ENCODE measurements at places on chromosomes 3 and 15.

DNA sequence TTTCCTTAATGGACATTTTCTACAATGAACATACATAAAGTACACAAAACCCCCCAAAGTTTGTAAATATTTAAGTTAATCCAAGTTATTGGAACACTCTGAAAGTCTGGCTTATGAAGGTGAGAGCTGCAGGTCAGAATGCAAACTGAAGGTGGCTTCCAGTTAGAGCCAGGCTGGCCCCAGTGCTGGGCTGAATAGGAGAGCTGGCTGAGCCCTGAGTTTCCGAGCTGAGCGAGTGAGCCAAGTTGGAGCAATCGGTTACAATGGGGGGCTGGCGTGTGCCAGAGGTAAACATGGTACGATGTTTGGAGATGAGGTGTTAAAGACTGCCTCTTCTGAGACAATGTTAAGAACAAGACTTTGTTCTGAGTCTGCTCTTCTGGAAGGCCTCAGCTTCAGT, 230.8 kb upstream of the MCTP2 start:
- DNase-seq, result no peak

GRCh38 chr15:87500240-87500639, 756.3 kb downstream of the NTRK3 start:
- no peak for DNase-seq

- no peak for DNase-seq
Measured at GRCh38 chr3:164024786-164025185, 1053.5 kb downstream of the SI start.

- no peak for DNase-seq
Measured at GRCh38 chr15:64314456-64314855, 41.5 kb downstream of the CSNK1G1 start.

- DNase-seq, result no peak
Measured at GRCh38 chr15:51094606-51095569, at the start of gene TNFAIP8L3. TNFAIP8L3 (minus strand) TSS chr15:51094906; CDS start chr15:51094595, 311 bp downstream.

- DNase-seq, result no peak
Measured at GRCh38 chr15:71888797-71889196, 78.4 kb downstream of the NR2E3 start.

GRCh38 chr3:51722362-51722761, 15.5 kb downstream of the GRM2 start:
- DNase-seq, result no peak

DNA sequence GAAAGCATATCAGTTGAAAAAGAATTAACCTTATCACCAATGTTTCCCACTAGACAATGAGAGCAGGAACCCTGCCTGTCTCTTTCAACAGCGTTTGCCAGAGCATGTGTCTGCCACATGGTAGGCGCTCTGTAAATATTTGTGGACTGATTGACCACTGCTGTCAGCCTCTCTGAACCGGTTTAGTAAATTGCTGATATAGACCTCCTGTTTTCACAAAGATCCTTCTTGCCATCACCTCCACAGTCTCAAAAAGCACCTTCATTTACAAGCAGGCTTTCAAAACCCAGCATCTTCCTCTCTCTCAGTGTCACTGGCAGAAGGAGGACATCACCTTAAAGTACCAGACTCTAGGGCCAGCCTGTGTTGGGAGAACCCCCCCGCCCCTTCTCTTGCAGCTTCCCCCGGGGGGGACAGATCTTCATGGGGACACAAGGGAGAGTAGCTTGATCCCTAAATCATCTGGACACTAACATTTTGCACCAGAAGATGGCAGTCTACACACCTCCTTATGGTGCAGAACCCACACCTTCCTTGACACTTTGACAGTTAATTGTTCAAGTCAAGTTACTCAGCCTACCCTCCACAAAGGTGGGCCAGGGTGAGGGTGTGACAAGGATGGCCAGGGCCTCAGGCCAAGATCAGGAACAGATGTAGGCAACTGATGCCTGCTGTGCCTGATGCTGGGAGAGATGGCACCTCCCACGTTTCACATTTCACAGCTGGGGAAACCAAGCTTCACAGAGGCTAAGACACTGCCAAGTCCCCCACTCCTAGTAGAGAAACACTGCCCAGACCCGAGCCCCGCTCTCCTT, 37.8 kb upstream of the USP3 start:
- DNase-seq, result peak; percentile 54

DNA sequence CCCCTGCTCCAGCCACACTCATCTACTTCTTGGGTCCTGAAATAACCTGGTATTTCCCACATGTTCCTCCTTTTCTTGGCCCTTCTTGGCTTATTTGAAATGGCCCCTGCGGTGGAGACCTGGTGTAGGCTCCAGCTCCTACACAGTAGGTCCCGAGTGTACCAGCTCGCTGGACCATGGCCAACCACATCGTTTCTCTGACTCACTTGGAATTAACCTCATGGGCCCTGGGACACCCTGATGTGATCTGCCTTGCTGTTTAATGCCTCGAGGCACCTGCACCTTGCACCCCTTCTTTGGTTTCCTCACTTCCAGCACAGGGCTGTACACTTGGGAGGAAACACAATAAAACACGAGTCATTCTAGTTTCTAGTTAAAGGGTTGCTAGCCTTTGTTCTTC, 60.3 kb downstream of the FEM1B start:
- DNase-seq, result no peak

DNA sequence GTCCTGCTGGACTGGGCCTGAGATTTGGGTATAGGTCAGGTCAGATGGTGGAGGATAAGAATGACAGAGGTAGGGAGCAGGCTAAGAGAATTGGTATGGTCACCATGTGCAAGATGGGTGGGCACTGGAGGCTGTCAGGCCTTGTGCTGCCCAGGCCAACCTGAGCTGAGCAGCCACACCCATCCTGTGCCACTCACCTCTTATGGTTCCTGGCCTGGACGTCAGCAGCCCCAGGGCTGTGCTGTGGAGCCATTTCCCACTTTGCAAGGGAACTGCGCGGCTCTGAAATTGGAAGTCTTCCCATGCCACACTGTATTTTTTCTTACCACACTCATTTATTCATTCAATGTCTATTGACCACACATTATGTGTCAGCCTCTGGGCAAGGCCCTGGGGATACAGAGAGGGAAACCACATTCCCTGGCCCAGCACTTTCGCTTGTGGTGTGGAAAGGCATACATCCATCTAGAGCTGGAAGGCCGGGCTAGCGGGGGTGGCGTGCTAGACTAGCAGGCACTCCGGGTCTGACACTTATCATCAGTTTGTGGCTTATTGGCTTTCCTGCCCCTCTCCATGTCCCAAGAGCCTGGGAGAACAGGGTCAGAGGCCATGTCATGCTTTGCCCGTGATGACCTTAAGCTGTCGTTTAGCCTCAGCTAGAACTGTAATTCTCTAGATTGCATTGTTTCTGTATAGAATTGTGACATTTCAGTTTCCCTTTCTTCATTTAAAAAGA, 51.1 kb upstream of the POLG start:
- DNase-seq, result no peak

DNA sequence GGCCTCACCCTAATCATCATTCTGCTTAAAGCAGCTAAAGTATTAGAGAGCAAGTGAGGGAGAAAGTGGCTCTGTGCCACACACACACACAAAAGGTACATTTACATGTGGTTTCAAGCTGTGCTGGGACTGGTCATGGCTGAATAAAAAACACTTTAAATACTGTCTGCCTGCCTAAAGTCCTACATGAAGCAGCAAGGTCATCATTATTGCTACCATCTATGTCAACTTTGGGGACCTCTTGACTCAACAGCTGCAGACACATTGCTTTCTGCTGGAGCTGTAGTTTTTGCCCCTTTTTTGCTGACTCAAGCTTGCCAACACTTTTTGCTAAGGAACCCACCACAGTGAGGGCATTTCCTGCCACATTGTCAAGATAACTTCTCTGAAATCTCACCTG, 1237.9 kb downstream of the ROBO2 start:
- DNase-seq, result no peak

GRCh38 chr3:136270179-136270578, 20.0 kb downstream of the PCCB start:
- no peak for DNase-seq

- no peak for DNase-seq
Measured at GRCh38 chr3:50491023-50491422, 12.4 kb downstream of the CACNA2D2 start.

GRCh38 chr3:2090095-2090911, 8.4 kb upstream of the CNTN4 start:
- DNase-seq, result no peak

- no peak for DNase-seq
Measured at GRCh38 chr3:101042996-101043686, 49.9 kb upstream of the ABI3BP start.

DNA sequence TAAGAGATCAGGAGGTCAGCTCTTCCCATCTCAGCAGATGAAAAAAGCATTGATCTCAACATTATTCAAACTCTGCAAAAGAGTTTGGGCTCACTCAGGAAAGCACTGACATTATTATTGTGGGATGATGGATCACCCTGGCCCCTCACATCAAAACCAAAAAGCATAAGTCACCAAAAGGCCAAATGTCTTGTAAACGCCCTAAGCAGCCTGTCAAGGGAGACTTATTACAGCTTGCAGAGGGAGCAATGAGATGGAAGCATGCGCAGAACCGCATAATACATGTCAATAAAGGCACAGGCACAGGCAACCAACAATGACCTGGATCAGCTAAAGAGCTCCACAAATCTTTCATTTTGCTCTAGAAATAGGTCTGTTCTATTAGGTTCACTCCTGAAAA, 4.6 kb downstream of the FSIP1 start:
- DNase-seq, result no peak

DNA sequence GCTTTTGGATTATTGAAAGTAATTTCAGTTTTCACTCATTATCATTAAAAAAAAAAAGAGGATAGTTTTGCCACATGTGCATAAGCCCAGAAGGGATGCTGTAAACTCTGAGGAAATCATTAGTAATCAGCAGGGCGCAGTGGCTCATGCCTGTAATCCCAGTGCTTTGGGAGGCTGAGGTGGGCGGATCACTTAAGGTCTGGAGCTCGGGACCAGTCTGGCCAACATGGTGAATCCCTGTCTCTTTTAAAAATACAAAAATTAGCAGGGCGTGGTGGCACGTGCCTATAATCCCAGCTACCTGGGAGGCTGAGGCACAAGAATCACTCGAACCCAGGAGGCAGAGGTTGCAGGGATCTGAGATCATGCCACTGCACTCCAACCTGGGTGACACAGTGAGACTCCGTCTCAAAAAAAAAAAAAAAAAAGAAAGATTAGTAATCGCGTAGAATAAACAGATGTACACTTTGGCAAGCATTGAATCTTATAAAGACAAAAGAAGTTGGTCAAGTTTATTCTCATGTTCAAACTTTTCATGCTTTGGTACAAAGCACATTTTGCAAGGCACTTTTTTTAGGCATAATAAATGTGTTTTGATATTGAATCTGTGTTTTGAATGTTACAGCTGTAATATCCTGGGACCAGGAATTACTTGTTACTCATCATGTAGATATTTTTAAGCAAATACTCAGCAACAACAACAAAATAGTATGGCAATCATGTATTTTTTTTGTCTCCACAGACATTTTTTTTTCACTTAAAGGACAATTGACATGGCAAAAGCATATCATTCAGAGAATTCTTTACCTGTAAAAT, 93.2 kb upstream of the AGTR1 start:
- no peak for DNase-seq

GRCh38 chr3:165526367-165526766, 310.9 kb downstream of the BCHE start:
- DNase-seq, result no peak

- no peak for DNase-seq
Measured at GRCh38 chr15:76293361-76293760, 17.9 kb downstream of the ETFA start.

- DNase-seq, result no peak
Measured at GRCh38 chr15:80878242-80878866, 99.2 kb downstream of the CEMIP start.

DNA sequence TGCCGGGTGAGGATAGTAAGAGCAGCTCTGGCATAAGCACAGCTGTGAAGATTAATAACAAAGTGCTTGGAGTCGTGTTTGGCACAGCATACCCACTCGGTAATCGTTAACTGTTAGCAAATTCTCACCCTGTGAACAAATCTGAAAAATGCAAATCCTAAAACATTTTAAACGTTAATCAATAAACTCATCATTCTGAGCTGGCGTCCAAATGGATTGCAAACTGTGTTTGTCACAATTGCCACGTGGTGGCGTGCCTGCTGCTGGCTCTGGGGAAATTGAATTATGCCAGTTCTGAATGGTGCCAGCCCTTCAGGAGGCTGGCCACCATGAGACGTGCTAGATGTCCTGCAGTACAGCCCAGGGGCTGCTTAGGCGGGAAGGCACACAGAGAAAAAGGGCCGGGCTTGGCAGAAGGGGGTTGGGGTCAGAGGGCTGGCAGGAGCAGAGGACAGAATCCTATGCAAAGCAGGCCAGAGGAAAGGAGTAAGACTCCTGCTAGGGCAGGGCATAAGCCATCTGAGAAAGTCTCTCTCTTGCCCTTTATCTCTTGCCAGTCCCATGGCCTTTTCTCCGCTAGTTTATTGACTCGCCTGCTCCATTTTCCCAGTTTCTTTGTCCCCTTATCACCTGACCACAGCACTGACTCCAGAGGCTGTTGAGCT, 22.1 kb upstream of the POLG start:
- no peak for DNase-seq

DNA sequence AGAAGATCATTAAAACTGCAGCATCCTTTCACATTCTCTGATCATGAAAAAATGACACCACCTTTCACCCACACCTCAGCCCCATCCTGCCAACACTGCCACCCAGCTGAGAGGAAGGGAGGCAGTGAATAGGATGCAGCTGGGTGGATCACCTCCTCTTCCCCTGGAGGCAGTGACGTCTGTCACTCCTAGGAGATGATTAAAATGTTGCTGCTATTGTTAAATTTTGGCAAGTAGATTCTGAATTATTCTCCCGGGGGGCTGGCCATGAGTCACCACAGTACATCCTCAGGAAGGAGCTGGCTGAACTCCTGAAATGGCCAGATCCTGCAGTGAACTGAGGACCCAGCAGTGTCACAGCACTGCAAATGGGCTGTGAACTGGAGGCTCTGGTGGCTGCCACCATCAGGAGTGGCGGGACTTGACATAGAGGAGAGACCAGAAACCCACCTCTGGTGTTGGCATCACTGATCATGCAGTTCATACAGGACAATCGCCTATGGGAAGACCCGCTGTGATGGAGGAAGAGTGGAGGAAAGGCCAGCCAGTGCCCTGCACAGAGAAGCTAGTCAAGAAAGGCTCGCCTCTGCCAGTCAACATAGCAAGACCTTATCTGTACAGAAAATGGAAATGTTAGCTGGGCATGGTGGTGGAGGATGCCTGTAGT, 199.1 kb downstream of the FAM43A start:
- no peak for DNase-seq

- DNase-seq, result no peak
Measured at GRCh38 chr3:40588406-40588805, 63.6 kb downstream of the ZNF621 start.

GRCh38 chr3:138400651-138401070, 33.8 kb upstream of the ESYT3 start:
- no peak for DNase-seq

DNA sequence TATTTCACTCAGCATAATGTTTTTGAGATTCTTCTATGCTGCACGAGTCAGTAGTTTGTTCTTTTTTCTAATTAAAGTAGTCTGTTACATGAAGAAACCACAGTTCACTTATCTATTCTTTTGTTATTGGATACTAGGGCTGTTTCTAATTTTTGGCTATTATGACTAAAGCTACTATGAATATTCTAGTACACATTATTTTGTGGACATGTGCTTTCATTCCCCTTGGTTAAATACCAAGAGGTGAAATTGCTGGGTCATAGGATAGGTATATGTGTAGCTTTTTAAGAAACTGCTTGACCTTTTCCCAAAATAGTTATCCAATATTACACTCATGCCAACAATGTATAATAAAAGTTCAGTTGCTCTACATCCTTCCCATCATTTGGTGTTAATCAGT, 8.9 kb downstream of the PDE8A start:
- no peak for DNase-seq

GRCh38 chr15:64209680-64210334, 47.0 kb upstream of the PPIB start:
- no peak for DNase-seq

Measured in T-cell (primary cell).